Astrocyte (in vitro differentiated cells and primary cell): ENCODE measurements at places on chromosomes 13 and 19.

- no peak for DNase-seq
These were observed 5.2 kb downstream of the DUXA start for GRCh38 chr19:57161985-57162539.

DNA sequence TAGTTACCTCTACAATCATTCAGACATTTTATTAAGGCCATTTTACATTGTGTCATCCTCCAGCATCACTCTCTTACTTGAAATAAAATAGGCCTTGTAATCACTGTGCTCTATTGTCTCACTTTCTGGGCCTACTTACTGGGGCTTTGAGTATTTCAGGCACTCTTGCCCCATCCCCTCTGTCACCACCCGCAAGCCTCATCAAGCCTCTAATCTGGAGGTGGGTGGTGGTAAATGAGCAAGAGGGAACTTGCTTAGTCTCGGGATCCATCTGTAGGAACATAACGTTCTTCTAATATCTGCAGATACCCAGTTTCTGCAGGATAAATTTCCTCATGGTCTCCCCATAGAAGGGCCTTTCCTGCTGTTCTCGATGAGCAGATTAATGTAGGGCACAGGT is 19.4 kb upstream of the GPR18 start:
- DNase-seq: no peak

- no peak for DNase-seq
These were observed 11.1 kb downstream of the SLC7A10 start for GRCh38 chr19:33214596-33214995.

DNA sequence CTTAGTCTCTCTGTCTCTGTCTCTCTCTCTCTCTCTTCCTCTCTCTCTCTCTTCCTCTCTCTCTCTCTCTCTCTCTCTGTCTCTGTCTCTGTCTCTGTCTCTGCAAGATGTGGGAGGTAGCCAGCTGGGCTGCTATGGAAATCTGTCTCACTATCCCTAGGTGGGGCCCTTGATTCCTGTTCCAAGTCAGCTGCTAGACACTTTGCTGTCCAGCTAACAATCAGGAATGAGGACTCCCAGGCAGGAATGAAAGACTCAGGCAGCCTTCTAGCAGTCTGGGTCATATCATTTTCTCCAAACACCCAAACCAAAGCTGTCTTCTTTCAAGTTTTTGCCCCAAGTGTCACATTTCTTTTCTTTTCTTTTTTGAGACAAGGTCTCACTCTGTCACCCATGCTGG is 23.2 kb downstream of the CATSPERD start:
- no peak for DNase-seq

- DNase-seq: no peak
These were observed 42.2 kb upstream of the SPACA7 start for GRCh38 chr13:112333756-112334543.

- DNase-seq: no peak
These were observed 22.2 kb downstream of the FAM187B start for GRCh38 chr19:35206379-35206778.

GRCh38 chr19:18167975-18168645 is 5.5 kb upstream of the IFI30 start:
- DNase-seq: no peak

GRCh38 chr13:32947411-32948276 is 68.6 kb upstream of the KL start:
- no peak for DNase-seq

- DNase-seq: no peak
These were observed 10.6 kb downstream of the FPR2 start for GRCh38 chr19:51771376-51772130.

- DNase-seq: peak; percentile 6
These were observed 84.0 kb downstream of the MZT1 start for GRCh38 chr13:72643311-72643989.

DNA sequence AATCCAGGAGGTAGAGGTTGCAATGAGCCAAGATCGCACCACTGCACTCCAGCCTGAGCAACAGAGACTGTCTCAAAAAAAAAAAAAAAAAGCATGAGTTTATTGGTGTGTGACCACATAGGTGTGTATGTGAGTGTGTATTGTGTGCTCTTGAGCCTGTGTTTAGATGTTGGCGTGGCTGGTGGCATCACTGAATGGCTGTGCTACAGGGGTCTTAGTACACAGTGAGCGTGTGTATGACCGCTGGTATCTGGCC is 2.5 kb downstream of the SLC1A5 start:
- no peak for DNase-seq

DNA sequence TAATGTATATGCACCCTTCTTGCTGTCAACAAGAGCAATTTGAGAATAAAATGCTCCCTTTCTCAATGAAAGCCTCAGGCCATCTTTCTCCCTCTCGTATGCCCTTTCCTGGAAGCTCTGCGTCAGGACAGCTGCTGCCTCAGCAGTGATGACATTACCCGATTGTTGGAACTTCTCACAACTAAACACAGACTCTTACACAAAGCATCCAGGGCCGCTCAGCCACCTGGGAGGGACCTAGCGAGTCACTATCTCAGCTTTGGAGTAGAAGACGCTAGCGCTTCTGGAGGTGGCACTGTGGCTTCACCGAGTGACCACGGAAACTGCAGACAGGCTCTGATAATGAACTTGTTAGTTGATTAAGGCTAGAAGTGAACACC is 153.2 kb upstream of the SOX1 start:
- DNase-seq: no peak
